Femur (tissue), 1 donor: ENCODE measurements at places on chromosomes 11 and 22.
A peak's percentile ranks its signal among the peaks of the same experiment; 100 is the strongest.

DNA sequence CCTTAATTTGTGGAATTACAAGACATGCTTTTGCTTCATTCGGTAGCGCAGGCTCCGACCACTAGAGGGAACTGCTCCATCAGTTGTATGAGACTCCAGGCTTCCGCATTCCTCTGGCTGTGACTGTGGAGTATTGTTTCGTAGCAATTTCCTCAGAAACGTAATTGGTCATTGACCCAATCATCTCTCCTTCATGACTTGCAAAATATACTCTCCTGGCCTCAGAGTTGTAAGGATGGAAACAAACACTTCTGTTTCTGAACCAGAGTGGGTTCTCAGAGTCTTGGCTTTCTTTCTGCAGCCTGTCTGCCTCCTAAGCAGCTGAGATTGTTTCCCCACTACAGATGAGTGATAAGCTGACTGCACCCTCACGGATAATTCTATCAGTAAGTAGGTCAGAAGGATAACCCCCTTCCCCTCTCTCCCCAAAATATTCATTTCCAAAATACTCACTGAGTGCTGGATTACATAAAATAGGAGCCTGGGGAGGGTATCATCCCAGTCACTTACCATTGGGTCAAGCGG, 146.8 kb upstream of the ZC3H12C start:
- DNase-seq = peak; percentile 90

GRCh38 chr11:104541701-104542100, 356.6 kb downstream of the CASP12 start:
- DNase-seq = no peak

- no peak for DNase-seq
Observed at GRCh38 chr11:134558916-134559601, 147.0 kb upstream of the B3GAT1 start.

- no peak for DNase-seq
Observed at GRCh38 chr11:127894316-127894715, 693.0 kb downstream of the ETS1 start.

- DNase-seq = peak; percentile 62
Observed at GRCh38 chr11:119727523-119728151, 1.4 kb downstream of the NECTIN1 start.

GRCh38 chr11:104918113-104918824, 20.0 kb upstream of the CASP12 start:
- DNase-seq = no peak

- DNase-seq = no peak
Observed at GRCh38 chr11:8829556-8829955, 81.4 kb upstream of the AKIP1 start.

GRCh38 chr11:72525466-72525865, 91.1 kb upstream of the CLPB start:
- no peak for DNase-seq

DNA sequence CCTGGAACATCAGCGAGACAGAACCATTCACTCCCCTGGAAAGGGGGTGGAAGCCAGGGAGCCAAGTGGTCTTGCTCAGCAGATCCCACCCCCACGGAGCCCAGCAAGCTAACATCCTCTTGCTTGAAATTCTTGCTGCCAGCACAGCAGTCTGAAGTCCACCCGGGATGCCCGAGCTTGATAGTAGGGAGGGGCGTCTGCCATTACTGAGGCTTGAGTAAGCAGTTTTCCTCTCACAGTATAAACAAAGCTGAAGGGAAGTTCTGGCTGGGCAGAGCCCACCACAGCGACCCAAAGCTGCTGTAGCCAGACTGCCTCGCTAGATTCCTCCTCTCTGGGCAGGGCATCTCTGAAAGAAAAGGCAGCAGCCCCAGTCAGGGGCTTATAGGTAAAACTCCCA, 764.8 kb upstream of the LUZP2 start:
- no peak for DNase-seq

- DNase-seq = no peak
Observed at GRCh38 chr22:37726241-37726887, 29.5 kb downstream of the TRIOBP start.

- DNase-seq = no peak
Observed at GRCh38 chr22:31841078-31841827, 87.4 kb downstream of the DEPDC5 start.

DNA sequence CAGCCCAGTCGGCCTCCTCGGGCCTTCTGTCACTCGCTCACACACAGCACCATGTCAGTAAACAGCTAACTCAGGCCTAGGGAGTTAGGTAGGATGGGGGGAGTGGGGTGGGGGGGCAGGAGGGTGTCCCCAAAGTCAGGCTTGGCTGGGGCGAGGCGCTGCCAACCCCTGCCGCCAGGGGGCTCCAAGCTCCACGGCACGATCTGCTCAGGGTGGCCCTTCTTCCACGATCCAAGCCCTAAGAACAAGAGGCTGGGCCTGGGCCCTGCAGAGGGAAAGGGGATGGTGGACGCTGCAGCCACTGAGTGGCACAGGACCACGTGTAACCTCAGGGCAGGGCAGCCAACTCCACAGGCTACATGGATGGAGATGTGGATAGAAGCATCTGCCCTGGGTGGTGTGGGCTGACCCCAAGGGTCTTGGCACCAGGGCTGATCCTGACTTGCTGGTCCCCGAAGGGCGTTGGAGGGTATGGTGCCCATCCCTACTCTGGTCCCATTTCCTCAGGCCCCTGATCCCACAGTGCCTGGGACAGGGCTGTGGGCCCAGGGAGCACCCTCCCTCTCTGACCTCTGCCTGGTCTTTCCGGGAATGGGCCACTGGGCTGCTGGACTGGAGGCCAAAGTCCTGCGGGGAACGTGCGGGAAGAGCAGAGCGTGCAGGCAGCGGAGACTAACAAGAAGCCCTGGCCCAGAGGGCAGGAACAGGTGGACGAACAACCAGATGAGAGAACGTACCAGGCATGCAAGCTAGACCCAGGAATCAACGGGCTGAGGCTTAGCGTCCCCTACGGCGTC, 29.1 kb upstream of the TXNRD2 start:
- DNase-seq = peak; percentile 85

GRCh38 chr11:100663583-100663982, 23.5 kb upstream of the ARHGAP42 start:
- no peak for DNase-seq

DNA sequence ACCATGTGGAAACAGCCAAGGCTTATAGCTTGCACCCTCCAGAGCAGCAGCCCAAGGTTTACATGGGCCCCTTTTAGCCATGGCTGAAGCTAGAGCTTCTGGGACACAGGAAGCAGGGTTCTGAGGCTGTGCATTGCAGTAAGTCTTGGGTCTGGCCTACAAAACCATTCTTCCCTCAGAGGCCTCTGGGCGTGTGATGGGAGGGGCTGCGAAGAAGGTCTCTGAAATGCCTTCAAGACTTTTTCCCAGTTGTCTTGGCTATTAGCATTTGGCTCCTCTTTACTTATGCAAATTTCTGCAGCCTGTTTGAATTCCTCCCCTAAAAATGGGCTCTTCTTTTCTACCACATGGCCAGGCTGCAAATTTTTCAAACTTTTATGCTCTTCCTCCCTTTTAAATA, 109.5 kb downstream of the BBOX1 start:
- no peak for DNase-seq

DNA sequence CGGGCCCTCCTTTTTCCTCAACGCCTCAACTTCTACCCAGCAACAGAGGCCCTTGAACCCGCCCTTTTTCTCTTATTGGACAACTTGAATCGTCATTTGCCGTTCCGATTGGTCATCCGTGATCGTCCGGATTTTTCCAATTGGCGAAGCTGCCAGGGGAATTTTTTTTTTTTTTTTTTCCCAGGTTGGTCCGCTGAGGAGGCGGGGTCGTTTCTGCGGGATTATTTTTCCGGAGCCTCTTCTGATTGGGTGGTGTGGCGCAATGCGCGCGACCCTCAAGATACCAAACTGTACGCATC, 465 bp upstream of the TTC9C start:
- peak; percentile 95 for DNase-seq

GRCh38 chr11:44600839-44601383, 35.4 kb downstream of the CD82 start:
- peak; percentile 81 for DNase-seq

DNA sequence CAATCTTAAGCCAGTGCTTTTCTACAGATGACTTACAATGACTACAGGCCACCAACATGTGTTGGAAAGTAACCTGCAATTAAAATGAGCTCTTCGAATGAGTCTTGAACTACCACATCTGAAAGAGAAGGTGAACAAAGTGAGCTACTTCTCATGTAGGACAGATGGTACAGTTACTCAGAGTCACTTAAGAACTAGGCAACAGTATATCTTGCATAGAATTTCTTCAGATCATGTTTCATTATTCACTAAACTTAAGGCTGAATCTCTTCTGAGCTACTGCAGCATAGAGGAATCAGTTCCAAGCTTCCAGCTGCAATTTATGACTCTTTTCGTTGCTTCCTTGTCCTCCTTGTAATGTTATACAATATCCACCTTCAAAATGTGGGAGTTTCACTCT, 270.9 kb downstream of the TTC28 start:
- DNase-seq = no peak

GRCh38 chr11:66409226-66409625, 11.6 kb upstream of the NPAS4 start:
- DNase-seq = no peak

- no peak for DNase-seq
Observed at GRCh38 chr11:132680584-132680983, 851.7 kb downstream of the OPCML start.

DNA sequence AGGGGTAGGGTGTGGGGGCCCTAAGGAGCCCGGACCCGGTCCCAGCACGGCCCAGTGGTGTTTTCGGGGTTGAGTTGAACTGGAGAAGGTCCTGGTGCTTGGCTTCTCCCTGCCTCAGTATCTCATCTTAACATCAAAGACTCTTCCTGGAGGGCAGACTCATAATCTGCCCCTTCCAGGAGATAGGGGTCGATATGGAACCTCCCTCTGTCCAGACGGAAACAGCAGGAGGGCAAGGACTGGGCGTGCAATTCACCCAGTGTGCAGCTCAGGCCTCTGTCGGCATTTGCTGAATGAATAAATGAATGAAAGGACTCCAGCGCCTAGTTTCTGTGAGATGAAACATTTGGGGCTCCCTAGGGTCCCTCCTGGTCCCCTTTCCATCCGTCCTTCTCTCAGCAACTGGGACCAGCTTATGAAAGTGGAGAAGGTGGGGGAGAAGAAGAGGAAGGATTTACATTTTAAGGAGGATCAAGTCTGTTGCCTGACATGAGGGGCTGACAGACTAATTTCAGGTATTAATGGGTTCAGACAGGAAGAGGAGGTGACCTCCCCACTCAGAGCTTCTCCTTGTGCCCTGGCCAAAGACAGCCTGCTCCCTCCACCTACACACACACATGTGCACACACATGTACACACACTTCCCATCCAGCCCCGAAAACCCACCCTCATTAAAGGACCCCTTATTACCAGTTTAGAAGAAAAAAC, 1.1 kb upstream of the SHISA8 start:
- DNase-seq = no peak

GRCh38 chr11:123188508-123189165, 6.4 kb downstream of the CLMP start:
- peak; percentile 58 for DNase-seq

DNA sequence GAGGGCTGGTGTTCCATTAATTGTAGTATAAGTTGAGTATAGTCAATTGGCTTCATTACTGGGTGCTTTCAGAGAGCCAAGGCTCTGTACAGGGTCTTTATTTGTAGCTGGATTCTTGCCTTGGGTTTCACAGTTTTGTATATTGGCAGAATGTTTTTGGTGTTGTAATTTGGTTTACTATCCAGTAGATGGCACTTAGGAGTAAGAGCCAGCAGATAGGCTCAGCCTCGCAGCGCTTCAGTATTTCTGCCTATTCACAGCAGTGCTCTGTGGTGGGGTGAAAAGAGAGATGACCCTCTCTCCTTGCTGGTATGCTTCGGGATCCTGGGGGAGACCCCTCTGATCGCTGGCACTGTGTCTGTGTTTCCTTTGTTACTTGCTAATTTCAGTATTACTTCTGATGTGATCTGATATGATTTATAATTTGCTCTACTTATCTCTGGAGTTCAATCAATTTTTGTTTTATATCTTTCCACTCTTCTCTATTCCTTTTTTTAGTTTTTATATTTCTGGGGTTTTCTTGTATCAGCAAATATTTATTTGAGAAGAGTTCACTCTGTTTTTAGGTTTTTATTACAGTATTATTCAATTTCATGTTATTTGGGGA, 52.2 kb downstream of the ANO5 start:
- DNase-seq = peak; percentile 20

DNA sequence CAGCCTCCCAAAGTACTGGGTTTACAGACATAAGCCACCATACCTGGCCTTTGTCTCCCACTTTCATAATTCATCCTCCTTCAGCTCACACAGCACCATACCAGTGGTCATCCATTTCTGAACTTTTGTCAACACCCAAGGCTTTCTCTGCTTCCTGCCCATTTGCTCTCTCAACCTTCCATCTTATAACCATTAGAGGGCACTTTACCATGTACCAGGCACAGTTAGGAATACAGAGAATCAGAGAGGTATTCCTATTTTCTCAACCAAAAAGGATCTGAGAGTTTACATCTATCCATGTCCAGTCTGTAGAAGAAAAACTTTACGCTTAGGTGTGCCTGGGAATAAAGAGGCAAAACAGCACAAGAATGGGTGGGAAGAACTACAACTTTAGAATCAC, 397.6 kb downstream of the BUD13 start:
- no peak for DNase-seq

GRCh38 chr11:45161252-45162063, 15.0 kb downstream of the PRDM11 start:
- no peak for DNase-seq

GRCh38 chr11:79616392-79616851, 175.6 kb upstream of the TENM4 start:
- no peak for DNase-seq

GRCh38 chr22:37425800-37426705, 1.2 kb downstream of the ELFN2 start:
- peak; percentile 55 for DNase-seq

DNA sequence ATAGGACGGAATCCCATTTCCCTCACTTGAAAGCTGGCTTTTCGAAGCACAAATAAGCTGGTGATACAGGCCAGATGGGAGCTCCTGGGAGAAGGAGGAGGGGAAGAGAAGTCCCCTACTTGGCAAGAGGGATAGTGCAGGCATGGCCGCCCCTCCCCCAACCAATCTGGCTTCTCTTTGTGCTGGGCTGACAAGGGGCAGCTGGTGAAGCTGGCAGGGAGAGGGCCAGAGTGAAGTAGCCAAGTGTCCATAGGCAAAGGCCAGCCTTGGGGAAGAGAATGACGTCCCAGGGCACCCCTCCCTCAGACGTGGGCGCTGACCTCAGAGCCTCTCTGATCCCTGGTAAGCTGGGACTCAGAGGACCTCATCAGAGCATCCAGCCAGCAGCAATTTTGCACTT, 78.7 kb upstream of the GRAMD1B start:
- DNase-seq = peak; percentile 55

DNA sequence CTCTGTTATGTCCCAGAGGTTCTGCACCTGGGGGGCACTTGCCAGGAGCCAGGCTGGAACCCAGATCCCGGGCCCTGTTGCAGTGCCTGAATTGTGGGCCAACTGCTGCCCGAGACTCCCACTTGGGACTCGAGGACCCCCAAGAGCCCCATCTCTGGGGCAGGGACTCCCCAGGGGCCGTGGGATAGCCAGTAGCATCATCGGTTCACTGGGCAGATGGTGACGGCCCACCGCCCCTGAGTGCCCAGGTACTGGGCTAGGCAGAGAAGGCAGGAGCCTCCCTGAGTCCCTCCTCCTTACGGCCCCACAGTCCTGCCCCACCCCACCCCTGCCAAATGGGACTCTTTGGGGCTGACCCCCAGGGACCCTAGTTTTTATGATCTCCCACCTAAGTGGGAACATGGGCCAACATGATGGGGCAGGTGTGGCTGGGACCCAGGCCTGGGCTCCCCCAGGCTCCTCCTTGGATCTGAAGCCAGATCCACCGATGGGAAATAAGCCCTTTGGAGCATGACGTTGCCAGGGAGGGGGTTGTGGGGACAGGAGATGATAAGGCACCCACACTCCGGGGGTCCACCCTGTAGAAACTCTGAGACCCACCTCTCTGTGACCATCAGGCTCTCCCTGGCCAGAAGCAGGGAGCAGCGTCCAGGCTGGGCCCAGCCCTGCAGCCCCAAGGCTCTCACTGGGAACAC, 94.5 kb upstream of the FGF3 start:
- DNase-seq = peak; percentile 17
